SK-N-DZ (cell line): ENCODE measurements at places on chromosomes 13 and 19.
A peak's percentile ranks its signal among the peaks of the same experiment; 100 is the strongest.

DNA sequence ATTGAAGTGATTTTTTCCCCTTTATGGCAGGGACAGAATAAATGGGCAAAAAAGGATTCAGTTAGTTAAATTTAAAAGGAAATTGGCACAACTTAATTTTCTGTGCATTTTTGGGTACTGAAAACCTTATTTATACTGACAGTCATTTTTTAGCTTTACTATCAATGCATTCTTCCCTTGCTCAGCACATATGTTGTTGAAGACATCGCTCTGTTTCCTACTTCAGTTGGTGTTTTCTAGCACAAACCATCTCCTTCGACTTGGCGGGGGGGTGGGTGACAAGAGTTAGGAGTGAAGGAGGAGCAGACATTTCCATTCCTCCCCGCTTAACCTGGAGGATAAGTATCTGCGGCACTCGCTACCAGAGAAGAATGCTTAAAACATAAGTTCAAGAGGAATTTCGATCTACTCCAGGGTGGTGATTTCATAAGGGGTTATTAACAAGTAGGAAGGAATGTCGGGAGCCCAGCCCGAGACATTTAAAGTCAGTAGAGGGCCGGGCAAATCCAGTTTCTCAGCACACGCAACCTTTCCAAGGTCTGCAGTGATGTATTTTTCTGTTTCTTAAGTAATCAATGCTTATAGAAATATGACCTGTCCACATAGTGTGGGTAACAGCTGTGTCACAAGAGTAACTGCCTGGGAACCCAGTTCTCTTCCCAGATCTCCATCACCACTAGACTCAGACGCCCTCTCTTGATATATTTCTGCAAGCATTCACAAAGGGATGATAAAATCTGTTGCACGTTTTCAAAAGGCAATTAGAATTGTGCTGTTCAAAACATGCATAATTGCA lies 525.8 kb downstream of the MYO16 start:
- no peak for DNase-seq

GRCh38 chr19:39805104-39805503 lies 26.4 kb downstream of the LEUTX start:
- no peak for DNase-seq

DNA sequence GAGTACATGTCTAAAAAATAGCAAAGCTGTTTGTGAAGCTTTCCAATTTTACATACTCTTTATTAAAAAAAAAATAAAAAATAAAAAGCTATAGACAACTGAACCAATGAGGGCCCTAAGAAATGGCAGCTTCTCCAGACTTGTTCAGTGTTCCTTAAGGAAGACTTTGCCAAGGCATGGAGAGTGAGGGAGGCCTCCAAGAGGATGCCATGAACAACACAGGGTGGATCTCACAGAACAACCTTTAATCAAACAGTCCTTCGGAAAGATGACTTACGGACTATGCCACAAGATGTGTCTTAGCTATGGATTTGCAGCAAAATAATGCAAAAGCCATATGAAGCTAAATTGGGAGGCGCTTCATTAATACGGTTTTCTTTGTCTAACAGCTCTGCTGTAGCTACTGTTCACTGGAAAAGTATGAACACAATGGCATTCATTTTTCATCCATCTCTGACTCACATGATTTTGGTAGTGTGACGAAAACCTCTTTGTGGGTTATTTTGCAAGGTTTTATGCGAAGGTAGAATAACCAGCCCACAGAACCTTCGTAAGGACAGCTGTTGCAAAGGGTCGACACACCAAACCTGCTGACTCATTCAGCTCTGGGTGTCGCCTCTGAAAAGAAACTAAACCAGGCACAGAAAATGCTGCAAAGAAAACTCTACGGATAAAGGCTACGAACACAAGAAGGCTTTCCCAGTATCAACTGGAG lies 27.7 kb downstream of the EFNB2 start:
- no peak for DNase-seq

- no peak for DNase-seq
Observed at GRCh38 chr13:99022941-99023340, 45.1 kb upstream of the DOCK9 start.

- no peak for DNase-seq
Observed at GRCh38 chr19:43936188-43936587, 1.1 kb upstream of the ZNF45 start.

DNA sequence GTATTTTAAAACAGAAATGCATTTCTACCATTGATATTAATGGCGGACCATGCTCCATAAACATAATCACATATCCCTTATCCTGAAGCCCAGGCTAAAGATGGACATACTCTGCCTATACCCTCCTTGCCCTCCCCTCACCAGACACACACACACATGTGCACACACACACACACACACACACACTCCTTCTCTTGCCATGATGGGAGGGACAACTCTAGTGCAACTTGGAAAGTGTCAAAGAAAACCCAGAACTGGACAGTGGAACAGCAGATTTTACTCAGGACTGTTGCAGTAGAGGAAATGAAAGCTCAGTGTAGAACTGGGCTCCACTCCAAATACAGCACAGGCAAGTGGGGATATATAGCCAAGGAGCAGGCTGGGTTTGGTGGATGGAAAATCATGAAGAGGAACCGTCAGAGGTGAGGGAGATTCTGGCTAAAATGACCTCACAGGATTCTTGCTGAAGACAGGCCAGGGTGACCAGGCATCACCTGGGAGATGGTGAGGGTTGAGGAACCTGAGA lies 40.8 kb downstream of the TNFRSF19 start:
- no peak for DNase-seq

- DNase-seq, result no peak
Observed at GRCh38 chr13:21326155-21327031, 132.7 kb downstream of the ZDHHC20 start.

DNA sequence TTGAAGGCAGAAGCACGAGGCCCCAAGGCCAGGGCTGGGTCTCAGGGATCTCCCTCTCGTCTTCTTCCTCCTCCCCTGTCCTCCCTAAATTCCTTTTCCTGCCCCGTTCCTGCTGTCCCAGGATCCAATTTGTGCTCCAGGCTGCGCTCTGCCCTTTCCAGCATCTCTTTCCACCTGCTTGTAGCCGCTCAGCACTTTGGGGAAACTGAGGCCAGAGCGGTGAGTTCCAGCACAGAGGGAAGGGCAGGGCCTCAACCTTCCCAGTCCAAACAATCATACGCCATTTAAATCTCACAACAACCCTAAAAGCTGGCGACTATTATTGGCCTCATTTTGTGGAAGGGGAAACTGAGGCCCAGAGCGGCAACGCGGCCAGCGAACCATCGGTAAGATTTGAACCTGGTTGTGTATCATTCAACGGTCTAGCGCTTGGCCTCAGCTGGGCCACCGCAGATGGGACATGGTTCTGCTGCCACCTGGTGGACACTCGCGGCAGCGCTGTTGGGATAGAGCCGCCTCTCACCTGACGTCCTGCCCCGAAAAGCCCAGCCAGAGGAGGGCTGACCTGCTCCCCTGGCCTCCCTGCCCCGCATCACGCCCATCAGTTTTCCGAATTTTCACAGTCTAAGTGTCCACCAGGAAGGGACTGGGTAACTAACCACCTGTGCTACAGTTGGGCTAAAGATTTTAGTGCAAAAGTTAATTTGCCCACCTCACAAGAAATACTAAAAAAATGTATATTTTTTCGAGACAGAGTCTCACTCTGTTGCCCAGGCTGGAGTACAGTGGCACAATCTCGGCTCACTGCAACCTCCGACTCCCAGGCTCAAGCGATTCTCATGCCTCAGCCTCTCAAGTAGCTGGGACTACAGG lies 4.2 kb upstream of the RPL18A start:
- peak; percentile 68 for DNase-seq

DNA sequence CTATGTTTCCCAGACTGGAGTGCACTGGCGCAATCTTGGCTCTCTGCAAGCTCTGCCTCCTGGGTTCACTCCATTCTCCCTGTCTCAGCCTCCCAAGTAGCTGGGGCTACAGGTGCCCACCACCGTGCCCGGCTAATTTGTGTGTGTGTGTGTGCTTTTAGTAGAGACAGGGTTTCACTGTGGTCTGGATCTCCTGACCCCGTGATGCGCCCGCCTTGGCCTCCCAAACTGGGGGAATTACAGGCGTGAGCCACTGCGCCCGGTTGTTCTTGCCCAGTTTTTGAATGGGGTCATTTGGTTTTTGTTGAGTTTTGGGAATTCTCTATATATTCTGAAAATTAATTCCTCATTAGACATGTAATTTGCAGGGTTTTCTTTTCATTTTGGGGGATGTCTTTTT lies 238.4 kb upstream of the PRR20A start:
- DNase-seq, result no peak

GRCh38 chr13:113937073-113937472 lies 36.8 kb downstream of the C13orf46 start:
- DNase-seq, result no peak

DNA sequence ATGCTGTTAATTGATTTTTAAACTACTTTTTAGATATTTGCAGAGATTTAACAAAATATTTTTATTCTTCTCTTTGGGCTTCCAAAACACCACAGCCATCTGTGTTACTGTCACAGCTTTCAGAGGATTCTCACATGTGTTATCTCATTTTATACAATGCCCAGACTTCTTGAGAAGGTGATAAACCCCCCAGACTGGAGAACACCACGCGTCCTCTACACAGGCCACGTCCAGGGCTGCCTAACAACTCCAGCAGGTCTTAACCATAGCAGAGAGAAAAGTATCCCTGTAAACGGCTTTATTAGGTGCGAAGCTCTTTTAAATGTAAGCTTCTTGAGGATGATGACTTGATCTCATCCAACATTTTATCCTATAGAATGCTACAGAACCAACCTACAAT lies 2.0 kb downstream of the GPR183 start:
- DNase-seq, result no peak

- no peak for DNase-seq
Observed at GRCh38 chr19:3483226-3483628, at the start of gene SMIM44. Gene SMIM44, minus strand, starts transcription at chr19:3483441. Its CDS starts 38 bp downstream, at chr19:3483403.

DNA sequence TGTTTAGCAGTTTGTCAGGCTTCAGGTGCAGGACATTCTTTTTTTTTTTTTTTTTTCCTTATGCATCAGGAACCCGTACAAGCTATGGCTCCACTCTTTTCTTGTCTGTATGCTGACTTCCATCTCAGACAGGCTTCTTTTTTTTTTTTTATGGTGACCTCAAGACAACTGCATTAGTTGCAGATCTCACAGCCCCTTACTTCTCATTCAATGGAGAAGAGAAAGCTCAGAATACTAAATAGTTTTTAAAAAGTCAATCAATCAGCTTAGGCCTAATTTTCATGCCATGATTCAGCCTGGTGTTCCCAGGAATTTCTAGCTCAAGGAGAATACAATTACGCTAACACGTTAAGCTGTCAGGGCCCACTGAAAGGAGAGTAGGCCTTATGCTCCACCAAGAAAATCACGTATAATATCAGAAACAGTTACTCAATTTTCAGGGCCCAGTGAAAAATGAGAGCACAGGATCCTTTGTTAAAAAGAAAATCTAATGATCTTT lies 1596.0 kb upstream of the MIR17HG start:
- DNase-seq, result no peak

GRCh38 chr13:104650431-104650830 lies 1584.2 kb upstream of the SLC10A2 start:
- no peak for DNase-seq

GRCh38 chr19:36527873-36528193 lies 238 bp downstream of the ZNF260 start:
- DNase-seq, result no peak

- DNase-seq, result no peak
Observed at GRCh38 chr13:70616847-70617246, 508.6 kb upstream of the KLHL1 start.

- DNase-seq, result peak; percentile 46
Observed at GRCh38 chr19:52237771-52238400, 31.5 kb upstream of the ZNF766 start.

DNA sequence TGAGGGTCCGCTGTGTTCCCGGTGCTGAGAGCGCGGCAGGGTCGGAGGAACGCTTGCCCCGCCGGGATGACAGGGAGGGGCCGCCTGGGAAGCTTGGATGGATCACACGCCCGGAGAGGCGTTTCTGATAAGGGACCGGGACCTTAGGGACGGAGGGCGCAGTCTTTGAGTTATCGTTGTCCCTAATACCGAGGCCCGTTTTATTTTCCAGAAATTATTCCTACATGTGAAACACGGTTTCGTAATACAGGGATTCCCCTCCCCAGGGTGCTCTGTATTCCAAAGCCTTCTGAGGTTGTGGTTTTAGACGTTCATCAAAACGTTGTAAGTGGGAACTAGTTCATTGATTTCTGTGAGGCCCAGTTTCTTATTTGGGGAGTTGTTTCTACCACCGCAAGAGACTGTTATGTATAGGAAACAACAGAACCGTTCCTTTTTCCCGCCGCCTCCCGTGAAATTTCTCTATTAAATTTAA lies 752 bp downstream of the PDCD5 start:
- DNase-seq, result peak; percentile 16

DNA sequence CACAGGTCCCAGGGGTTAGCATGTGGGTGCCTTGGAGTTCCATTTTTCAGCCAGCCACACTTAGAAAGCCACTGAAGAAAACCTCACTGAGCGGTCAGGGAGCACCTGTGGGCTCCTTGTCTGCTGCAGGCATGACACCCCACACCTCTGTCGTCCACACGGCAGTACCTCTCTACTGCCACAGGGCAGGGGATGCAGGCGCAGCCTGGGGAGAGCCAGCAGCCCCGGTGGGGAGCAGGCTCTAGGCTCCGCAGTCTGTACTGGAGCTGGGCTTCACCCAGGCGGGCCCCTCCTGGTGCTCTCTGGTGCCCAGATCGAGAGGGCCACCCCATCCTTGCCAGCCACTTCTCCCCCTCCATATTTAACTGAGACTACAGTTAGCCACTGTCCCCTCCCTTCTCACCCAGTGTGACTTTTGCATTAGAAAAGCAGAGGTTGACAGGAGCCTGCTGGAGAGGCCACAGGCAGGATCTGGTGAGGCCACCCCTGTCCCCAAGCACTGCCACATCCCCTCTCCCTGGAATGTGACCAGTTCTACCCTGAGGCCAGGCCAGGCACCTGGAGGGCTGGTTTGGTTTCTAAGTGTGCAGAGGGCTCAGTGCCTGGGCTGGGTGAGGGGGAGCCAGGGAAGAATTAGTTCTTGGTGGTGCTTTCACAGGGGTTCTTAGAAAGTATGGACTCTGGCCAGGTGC lies 104.4 kb downstream of the KDM4B start:
- DNase-seq, result no peak

GRCh38 chr19:49455773-49456172 lies 2.7 kb downstream of the ALDH16A1 start:
- no peak for DNase-seq

- DNase-seq, result no peak
Observed at GRCh38 chr13:102977471-102977870, 88.7 kb downstream of the SLC10A2 start.

GRCh38 chr13:106464076-106464475 lies 71.4 kb downstream of the EFNB2 start:
- DNase-seq, result no peak

- no peak for DNase-seq
Observed at GRCh38 chr19:6725513-6726231, 5.2 kb upstream of the C3 start.

- no peak for DNase-seq
Observed at GRCh38 chr13:48720621-48721020, 66.9 kb downstream of the CYSLTR2 start.

- no peak for DNase-seq
Observed at GRCh38 chr19:2084993-2085720, 11.0 kb downstream of the MOB3A start.
